Activated CD8-positive, alpha-beta memory T cell treated with anti-CD3 and anti-CD28 coated beads for 48 hours (primary cell): ENCODE measurements at places on chromosomes 3 and 15.

- DNase-seq = no peak
These were observed 267.1 kb downstream of the STXBP5L start for GRCh38 chr3:121175083-121175482.

- DNase-seq = no peak
These were observed 48.6 kb downstream of the NR1D2 start for GRCh38 chr3:23993556-23994243.

- DNase-seq = no peak
These were observed 467.9 kb upstream of the ATP11B start for GRCh38 chr3:182325213-182325950.

DNA sequence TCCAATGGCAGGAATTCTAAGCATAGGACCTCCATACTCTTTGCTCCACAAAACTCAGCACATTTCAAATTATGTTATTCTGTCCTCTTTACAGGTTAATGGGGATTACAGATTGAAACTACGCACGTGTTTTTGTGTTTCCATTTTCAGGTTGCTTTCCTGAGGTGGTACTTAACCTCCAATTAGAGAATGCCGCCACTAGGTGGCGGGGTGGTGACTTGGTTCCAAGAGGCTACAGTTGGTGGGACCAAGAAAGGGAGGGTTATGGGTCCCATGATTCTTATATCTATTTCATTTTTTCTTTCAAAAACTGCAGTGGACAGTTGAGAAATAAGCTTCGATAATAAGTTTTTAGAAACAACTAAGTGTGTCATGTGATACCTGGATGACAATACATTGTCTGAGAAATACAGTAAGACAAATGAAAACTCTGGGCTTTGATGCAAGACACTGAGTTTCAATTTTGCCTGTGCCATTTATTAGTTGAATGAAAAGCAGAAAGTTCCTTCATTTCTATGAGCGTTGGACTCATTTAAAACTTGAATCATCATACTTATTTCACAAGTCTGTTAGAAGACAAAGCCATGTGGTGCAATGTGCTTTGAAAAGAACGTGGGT lies 539.0 kb downstream of the FGF12 start:
- DNase-seq = peak; percentile 5

- no peak for DNase-seq
These were observed 62.1 kb upstream of the NR2C2 start for GRCh38 chr3:14885307-14885706.

GRCh38 chr15:33461671-33462070 lies 150.9 kb downstream of the RYR3 start:
- no peak for DNase-seq

DNA sequence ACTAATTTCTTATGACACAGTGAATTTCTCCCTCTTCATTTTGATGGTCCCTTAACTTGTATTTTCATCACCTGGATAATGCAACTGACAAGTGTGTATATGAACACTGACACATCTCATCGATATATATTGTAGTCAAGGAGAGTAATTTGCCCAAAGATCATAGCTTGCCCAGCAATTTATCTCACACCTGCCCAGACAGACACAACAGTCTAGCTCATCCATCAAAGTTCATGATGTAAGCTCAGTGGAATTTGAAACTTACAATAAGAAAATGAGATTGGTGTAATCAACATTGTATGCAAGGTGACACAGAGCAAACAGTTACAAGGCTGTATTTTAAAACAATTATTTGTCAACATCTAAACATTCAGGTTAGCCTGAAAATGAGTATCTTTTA lies 805.8 kb downstream of the NAALADL2 start:
- no peak for DNase-seq

DNA sequence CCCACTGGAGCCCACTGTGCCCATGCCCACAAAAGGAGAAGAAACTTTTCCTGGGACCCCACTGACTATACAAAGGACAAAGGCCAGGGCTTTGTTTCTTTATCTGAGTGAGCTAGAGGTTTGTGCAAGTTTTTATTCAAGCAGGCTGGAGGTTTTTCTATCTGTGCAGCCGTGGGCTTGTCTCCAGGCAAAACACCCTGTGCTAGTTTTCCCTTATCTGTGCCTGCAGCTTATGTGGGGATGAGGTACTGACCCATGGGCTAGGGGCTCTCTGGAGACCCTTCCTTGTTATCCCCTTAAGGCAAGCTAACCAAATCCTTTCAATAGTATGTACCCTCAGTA lies 545.5 kb downstream of the ZPLD1 start:
- DNase-seq = no peak

DNA sequence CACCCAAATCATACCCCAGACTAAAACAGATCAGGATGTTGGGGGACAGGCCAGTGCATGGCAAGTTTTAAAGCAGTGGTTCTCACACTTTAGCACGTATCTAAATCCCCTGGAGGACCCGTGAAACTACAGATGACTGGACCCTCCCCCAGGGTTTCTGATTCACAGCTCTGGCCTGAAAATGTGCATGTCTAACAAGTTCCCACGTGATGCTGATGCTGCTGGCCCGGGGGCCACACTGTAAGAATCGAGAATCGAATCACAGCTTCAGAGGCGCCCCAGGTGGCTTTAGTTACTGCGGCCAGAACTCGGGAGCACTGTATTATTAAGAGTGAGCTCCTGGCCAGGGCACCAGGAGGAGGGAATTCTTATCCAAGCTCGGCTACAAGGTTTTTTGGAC lies 11.6 kb downstream of the ADAMTS17 start:
- no peak for DNase-seq

DNA sequence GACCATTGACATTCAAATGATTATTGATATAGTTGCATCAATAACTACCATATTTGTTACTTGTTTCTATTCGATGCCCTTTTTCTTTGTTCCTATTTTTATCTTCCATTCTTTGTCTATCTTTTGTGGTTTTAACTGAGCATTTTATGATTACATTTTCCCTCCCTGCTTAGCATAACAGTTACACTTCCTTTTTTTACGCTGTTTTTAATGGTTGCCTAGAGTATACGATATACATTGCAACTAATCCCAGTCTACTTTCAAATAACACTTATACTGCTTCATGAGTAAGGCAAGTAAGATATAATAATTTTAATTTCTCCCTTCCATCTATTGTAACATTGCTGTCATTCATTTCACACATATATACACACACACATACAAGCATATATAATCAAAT lies 26.3 kb downstream of the COL6A6 start:
- DNase-seq = no peak

GRCh38 chr15:85974742-85975141 lies 104.9 kb upstream of the AGBL1 start:
- no peak for DNase-seq

- no peak for DNase-seq
These were observed 26.5 kb downstream of the PLA1A start for GRCh38 chr3:119624002-119624720.

DNA sequence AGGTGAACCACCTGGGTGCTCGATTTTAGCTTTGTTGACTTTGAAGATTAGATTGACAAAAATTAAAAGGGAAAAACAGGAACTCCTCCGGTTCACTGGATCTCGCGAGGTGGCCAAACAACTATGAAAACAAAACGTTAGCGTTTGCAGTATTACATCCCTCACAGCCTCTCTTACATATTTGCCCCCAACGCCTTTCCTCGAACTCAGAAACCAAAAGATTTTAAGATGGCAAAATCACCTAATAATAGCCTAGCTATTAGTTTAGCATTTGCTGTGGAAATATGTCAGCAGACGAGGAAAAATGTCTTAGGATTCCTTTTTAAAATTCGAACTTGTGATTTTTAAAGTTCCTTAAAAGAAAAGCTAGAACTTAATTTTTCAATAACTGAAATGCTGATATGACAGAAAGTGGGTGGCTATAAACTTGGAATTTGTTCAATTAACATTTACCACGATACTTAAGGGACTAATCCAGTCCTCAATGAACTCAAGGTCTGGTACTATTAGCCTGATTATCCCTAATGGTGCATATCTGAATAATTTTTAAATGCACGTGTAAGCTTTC lies 491 bp upstream of the SENP7 start:
- DNase-seq = no peak

GRCh38 chr15:39948817-39949216 lies 14.9 kb downstream of the EIF2AK4 start:
- no peak for DNase-seq

DNA sequence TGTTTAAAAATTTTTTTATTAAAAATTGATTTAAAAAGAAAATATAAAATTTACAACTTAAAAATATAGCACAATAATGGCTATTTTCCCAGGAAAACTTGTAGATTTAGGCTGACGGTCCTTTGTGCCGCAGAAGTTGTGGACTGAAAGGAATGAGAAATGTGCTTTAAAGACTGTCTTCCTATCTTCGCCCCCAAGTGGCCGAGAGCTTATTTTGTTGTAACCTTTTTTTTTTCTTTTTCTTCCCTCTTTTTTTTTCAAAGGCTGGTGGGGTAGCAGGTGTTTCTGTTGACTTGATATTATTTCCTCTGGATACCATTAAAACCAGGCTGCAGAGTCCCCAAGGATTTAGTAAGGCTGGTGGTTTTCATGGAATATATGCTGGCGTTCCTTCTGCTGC lies 15.5 kb downstream of the SLC25A26 start:
- no peak for DNase-seq

- no peak for DNase-seq
These were observed 37.0 kb downstream of the GNB5 start for GRCh38 chr15:52153900-52154895.

GRCh38 chr15:38699633-38700230 lies 135.1 kb upstream of the RASGRP1 start:
- no peak for DNase-seq

GRCh38 chr3:13850161-13850945 lies 29.5 kb downstream of the WNT7A start:
- no peak for DNase-seq

GRCh38 chr3:139870000-139870675 lies 64.8 kb upstream of the CLSTN2 start:
- DNase-seq = no peak

GRCh38 chr3:6512172-6512800 lies 348.6 kb upstream of the GRM7 start:
- no peak for DNase-seq

DNA sequence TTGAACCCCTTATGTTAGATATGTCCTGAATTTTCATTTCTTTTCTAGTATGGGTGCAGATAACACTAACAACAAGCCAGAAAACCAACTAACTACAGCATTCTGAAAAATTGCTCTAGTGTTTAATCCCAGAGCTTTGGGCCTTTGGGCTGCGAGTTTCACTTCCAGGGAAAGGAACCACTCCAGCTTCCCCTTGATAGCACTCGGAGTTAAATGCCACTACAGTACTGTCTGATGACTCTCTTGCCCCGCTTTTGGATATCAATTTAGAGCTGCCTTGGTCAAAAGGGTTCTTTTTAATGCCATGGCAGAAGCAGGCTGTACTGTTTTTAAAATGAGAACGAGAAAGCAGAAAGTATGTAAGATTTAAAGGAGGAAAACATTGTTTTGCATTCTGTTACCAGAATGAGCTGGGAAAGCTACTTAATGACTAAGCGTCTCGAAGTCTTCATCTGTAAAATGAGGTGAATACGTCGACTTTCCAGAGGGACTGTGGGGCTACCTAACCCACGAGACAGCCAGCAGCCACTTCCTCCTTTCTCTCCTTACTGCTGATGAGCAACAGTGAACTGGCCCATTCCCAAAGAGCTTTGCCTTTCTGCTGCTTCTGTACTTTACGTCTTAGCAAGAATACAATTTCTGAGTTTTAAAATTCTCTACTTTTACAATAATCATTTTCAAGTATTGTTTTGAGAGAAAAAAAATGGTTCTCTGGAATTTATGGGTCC lies 299.3 kb upstream of the LYSMD4 start:
- DNase-seq = no peak

GRCh38 chr3:36944641-36945270 lies at the start of gene TRANK1:
Gene TRANK1, minus strand, starts transcription at chr3:36945054. Its CDS starts 245 bp downstream, at chr3:36944809.
- DNase-seq = peak; percentile 45

GRCh38 chr15:63421433-63421832 lies 39.8 kb upstream of the CA12 start:
- DNase-seq = no peak

DNA sequence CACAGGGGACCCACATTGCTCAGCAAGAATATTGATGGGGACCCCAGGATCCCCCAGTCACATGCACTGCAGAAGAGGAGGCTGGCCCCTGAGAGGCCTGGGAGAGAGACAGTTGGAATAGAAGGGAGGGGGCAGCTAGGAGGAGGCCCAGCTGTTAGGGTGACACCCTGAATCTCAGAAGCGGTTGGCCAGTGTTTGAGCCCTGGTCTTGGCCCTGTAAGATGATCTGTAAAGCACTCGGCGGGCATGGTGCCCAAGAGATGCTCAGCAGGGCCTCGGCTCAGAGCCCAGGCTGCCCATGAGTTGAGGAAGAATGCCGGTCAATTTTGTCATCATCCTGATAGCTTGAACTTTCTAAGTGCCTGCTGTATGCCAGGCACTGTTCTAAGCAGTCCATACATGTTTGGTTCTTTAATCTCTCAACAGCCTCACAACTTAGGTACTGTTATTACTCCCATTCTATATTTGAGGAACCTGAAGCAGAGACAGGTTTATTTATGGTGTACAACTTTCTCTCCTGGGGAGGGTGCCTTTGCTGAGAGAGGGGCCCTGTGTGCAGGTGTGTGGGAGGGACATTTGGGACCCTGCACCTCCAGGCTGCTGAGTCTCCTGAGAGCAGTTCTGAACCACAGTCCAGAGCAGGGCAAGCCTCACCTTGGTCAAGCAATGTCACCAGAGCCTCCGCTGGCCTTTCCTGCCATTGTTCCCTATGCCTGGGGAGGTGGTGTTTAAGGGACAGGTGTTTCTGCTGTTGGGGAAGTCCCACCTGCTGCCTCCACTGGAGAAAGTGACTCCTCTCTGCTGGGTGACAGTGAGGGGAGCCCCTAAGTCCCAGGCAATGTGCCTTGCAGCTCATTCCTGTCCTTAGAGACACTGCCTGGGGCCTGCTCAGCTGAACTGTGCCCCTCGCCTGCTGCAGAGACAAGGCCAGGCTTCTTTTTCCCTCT lies 26.0 kb downstream of the SLC6A6 start:
- no peak for DNase-seq
